Adipocyte (in vitro differentiated cells): ENCODE measurements at places on chromosomes 16 and 17.

DNA sequence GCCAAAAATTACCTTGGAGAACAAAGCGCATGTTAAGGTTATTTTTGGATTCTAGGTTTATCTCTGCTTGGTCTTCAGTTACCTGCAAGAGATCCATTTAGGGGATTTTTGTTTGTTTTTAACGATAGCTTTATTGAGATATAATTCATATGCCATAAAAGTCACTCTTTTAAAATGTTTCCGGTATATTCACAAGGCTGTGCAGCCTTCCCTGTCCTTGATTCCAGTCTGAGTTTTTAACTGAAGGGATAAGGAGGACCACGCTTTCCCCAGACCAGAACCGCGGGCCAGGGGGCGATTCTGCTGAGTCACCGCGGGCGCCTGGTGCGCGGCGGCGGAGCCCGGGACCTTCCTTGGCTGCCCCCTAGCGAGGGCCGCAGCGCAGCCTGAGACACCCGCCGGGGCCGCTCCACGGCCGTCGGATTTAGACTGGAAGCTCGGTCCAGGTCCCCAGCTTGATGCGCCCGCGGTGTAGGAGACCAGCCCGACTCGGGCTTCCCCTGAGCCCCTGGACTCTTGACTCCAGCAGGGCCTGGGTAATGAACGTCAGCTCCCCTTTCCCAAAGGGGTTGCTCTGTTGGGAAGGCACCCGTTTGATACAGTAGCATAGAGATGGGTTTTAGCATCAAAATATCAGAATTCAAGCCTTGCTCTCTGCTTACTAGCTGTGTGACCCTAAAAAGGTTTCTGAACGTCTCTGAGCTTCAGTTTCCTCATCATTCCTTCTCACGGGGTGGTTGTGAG, 50.0 kb upstream of the STH start:
- peak; percentile 88 for DNase-seq

DNA sequence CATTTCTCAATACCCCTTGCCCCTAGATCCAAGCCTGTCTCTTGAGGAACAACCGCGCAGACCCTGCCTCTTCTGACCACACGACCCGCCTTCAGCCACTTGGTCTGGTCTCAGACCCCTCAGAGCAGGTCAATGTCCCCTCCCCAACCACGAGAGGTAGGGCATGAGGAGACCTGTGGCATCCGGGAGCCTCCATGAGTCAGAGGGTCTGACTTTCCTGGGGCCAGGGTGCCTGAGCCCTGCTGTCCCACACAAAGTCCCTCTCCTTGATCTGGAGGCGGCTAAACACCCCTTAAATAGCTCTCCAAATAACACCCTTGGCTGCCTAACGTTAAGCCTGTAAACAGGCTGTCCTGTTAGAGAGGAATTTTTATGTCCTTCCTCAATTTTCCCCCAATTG, 5.1 kb downstream of the CARMIL2 start:
- DNase-seq = no peak

GRCh38 chr16:1178295-1178910, 25.5 kb downstream of the CACNA1H start:
- no peak for DNase-seq

- DNase-seq = peak; percentile 85
Measured at GRCh38 chr16:89602273-89602951, 11.0 kb upstream of the DPEP1 start.

- no peak for DNase-seq
Measured at GRCh38 chr17:82820278-82821251, 19.3 kb downstream of the ZNF750 start.

GRCh38 chr16:86906623-86907022, 328.3 kb downstream of the FOXL1 start:
- DNase-seq = no peak

DNA sequence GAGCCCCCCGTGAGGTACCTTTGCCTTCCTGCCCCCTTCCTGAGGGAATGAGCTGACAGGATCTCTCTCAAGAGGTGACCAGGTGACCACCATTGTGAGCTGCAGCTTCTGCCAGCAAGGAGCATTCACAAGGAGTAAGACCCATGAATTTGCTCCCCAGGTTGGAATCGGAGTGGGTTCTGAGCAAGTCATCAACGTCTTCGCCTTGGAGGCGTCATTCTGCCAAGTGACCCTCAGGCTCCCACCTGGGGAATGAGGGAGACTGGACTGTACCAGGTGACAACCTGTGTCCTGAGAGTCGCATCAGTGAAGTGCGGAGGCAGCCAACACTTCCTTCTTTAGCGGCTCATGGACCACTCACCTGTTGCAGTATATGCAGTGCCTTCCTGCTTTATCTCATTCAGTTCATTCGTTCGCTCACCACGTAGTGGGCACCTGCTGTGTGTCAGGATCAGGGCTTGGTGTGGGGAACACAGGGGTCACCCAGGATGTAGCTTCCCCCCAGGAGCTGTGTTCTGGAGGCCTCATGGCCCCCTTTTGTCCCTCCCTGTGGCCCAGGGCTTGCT, 22.8 kb downstream of the WSCD1 start:
- DNase-seq = no peak

- peak; percentile 50 for DNase-seq
Measured at GRCh38 chr17:46190763-46191162, 2.5 kb downstream of the KANSL1 start.

DNA sequence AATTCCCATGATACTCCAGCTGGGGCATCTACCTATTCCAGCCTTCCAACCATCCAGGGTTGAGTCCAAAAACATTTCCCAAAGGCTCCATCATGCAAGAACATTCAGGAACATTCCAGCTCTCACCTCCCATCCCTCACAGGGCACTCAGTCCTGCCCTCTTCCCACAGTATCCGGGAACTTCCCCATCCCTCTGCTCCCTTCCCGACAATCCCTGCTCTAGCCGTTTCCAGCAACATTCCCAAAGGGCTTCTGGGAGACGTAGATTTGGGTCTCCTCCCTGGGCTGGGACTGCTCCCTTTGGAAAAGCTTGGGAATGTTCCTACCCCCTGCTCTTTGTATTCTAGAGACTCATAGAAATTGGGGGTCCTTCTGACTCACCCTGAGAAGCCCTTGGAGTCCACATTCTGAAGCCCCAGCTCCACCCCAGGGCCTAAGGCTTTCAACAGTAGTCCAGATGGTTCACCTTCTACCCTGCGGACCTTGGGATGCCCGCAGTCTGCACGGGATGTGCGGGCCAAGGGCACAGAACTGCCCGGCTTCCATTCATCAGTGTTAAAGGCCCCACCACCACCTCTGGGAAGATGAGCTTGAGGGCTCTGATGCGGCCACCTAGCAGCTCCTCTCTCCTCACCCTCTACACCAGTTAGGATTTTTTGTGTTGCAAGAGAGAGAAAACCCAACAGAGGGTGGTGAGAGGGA, 25.4 kb downstream of the NGFR start:
- no peak for DNase-seq

DNA sequence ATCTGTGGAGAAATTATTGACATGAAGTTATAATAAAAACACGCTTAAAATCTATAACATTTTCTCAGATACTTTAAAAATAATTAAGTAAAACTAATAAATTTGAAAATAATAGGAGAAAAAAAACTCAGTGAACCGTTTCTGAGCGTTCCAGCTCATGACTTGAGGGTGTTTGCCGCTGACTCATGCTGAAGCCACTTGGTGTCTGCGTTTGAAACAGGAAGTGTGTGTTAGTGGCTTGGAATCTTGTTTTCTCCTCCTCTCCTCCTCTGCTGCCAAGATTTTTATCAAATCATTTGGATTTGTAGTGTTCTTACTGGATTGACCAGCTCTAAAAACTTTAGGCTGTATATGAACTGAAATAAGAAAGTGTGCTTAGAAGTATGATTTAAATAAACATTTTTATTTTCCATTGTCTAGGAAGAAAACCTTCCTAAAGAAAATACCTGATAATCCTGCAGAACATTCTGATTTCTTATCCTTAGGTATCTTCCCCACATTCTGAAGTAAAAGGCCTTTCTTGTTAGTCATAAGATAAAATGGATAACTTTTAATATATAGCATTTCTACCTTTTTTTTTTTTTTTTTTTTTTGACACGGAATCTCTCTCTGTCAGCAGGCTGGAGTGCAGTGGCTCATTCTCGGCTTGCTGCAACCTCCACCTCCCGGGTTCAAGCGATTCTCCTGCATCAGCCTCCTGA, 30.8 kb downstream of the USP10 start:
- peak; percentile 93 for DNase-seq

GRCh38 chr16:46927273-46927672, 43.1 kb downstream of the GPT2 start:
- DNase-seq = no peak

GRCh38 chr16:4249530-4250308, 7.8 kb upstream of the SRL start:
- no peak for DNase-seq

DNA sequence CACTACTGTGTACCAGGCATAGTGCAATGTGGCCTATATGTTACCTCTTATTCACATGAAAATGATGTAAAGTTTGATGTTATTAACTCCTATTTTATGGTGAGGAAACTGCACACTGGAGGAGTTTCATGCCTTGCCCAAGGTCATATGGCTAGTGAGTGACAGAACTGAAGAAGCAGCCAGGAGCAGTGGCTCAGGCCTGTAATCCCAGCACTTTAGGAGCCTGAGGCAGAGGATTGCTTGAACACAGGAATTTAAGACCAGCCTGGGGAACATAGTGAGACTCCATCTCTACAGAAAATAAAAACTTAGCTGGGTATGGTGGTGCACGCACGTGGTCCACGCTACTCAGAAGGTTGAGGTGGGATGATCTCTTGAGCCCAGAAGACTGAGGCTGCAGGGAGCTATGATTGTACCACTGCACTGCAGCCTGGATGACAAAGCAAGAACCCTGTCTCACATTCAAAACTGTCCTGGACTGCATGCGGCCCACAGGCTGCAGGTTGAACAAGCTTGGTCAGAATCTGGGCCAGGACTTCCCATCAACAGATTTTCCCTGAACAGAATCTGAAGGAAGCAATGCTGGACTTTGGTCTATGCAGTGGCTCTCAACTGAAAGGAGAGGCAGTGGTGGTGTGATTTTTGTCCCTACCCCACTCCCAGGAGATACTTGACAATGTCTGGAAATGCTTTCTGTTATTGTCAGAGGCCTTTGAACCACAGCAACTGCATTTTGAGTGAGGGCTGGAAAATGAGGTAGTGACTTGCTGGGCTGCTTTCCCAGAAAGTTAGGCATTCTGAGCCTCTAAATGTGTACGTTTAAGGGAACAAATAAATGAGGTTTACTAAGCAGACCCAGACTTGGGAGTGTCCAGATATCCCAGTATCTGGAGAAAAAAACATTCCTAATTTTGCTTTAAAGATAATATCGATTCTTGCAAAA, 479.5 kb downstream of the TMEM114 start:
- DNase-seq = no peak

DNA sequence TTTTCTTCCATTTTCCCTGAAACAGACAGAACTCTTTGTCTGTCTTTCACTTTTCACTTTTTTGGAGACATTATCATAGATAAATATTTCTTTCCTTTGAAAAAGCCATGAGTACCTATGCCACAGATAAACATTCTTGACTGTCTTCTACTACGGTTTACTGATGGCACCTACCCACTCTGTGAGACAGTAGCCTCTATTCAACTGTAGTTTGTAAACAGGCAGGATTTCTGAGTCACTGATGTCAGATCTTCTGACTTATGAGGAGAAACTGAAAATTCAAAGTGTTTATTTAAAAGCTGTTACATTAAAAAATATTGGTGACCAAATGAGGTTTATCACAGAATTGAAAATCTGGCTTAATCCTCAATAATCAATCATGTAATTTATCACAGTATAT, 658.4 kb downstream of the TOX3 start:
- DNase-seq = no peak

- DNase-seq = peak; percentile 69
Measured at GRCh38 chr17:8192070-8192815, 2.3 kb upstream of the BORCS6 start.

DNA sequence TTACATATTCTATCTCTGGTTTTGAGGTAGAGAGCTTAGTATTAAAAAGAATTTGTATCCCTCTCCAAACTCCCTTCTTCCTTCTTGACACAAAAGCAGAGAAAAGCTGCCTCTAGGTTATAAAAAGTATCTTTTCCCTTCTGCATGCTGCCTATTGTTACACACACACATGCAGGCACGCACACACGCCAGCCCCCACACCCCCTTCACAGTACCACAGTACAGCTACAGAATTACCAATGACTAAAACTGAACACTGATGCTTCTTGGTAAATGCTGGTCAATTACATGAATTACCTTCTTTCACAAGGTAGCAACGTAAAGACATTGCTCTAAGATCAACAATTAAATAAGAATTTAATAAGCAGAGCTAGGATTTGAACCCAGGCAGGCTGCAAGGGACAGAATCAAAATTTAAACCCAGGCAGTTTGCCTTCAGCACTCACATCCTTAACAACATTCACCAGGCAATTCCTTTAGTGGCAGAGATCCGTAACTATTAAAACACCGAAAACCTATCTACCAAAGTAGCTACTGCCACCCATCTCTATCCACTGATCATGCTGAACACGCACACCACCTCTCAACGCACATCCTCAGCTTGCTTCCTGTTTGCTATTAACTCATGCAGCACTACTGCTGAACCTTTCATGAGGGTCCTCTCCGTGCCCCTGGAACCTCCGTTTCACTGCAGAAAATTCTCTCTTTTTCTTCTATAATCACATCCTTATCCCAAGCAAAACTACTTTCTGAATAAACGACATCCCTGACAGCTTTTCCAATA, 37.8 kb downstream of the YWHAE start:
- no peak for DNase-seq
